NCI-H226 (cell line): ENCODE measurements at places on chromosomes 3 and 15.

GRCh38 chr3:46931631-46932331 lies 44.8 kb downstream of the CCDC12 start:
- no peak for DNase-seq

- DNase-seq = peak; percentile 62
Measured at GRCh38 chr3:64344721-64345207, 119.5 kb upstream of the PRICKLE2 start.

DNA sequence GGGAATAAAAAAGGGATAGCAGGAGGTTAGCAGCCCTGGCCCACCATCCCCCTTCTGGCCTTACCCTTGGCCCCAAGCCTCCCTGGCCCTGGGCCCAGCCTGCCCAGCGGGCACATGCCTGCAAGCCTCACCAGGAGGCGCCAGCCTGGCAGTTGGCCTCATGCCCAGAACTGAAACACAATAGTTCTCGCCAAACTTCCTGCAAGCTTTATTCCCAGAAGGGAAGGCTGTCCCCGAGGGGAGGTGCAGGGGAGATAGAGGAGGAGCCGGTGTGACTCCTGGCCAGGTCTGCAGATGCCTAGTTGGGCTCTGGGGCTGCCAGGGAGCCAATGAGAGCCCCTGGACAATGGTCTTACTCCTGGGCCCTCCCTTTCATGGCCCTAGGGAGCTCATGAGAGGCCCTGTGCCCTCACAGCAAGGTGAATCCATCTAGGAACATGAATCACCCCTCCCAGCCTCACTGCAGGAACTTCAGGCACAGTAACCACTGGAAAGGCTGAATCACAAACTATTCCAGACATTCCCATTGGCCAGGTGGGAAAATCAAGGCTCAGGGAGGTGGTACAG lies 4.0 kb downstream of the CCDC33 start:
- peak; percentile 100 for DNase-seq

DNA sequence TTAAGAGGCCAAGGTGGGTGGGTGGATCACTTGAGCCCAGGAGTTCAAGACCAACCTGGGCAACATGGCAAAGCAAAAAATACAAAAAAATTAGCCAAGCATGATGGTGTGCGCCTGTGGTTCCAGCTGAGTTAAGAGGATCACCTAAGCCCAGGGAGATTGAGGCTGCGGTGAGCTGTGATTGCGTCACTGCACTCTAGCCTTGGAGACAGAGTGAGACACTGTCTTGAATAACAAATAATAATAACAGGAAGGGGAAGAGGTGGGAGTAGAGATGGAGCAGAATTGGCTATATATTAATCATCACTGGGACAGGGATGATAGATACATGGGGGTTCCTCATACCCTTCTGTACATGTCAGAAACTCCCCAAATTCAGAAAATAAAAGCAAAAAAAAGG lies 23.8 kb upstream of the NMB start:
- peak; percentile 72 for DNase-seq

DNA sequence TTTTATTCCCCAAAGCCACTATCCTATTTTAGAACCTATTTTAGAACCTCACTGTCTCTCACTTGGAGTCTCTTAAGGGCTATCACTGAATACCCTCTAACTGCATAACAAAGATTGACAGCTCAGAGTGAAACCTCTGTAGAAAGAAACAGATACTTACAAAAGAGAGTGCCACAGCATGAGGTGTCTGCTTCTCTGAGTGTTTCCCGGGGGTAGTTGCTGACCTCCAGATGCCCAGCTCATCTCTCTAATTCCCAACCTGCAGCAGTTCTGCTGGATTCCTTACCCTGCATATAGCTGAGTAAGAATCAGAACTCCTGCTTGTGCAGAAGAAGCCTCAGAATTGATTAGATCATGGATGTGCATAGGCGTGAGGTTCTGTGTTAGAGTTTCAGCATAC lies 34.5 kb downstream of the P3H2 start:
- DNase-seq = no peak

- DNase-seq = peak; percentile 79
Measured at GRCh38 chr3:4720316-4721075, 227.3 kb downstream of the ITPR1 start.

- peak; percentile 43 for DNase-seq
Measured at GRCh38 chr3:172181932-172182586, 142.7 kb downstream of the FNDC3B start.

- DNase-seq = no peak
Measured at GRCh38 chr3:155984791-155985417, 114.5 kb downstream of the GMPS start.

DNA sequence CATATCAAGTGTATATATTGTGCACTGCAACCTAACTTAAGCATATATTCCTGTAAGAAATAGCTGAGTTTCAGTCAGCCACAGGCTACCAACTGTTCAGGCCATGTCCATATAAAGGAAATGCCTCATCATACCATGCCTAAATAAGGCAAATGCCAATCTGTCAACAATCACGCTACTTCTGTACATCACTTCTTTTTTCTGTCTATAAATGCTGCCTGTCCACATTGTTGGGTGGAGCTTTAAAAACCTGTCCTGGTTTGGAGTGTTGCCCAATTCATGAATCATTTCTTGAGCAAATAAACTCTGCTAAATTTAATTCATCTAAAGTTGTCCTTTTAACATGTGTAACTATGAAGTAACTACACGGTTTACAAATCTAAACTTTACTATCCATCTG lies 1091.9 kb downstream of the NSUN3 start:
- peak; percentile 23 for DNase-seq

DNA sequence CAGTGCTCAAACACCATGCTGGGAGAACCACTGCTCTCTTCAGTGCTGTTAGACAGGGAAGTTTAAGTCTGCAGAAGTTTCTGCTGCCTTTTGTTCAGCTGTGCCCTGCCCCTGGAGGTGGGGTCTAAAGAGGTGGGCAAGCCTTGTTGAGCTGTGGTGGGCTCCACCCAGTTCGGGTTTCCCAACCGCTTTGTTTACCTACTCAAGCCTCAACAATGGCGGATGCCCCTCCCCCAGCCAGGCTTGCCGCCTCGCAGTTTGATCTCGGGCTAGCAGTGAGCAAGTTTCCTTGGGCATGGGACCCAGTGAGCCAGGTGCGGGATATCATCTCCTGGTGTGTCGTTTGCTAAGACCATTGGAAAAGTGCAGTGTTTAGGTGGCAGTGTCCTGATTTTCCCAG lies 670.2 kb upstream of the ALCAM start:
- no peak for DNase-seq

- peak; percentile 65 for DNase-seq
Measured at GRCh38 chr3:79354179-79354688, 413.6 kb downstream of the ROBO1 start.

- peak; percentile 99 for DNase-seq
Measured at GRCh38 chr15:67125589-67126502, 60.4 kb downstream of the SMAD3 start.

- DNase-seq = no peak
Measured at GRCh38 chr3:139630542-139630941, 47.2 kb downstream of the NMNAT3 start.

DNA sequence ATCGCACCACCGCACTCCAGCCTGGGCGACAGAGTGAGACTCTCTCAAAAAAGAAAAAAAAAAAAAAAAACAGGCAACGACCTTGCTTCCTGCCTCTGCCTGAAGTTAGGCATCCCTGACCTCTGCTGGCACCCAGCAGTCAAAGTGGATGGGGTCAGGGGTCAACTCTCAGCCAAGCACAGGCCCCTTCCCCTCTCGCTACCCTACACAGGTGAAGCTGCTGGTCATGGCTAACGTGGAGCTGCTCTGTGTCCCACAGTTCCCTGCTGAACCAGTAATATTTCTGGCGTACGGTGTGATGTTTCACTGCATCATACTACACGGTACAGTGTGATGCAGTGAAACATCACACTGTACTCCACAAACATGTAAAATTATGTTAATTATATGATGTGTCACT lies 13.9 kb upstream of the FRG2C start:
- DNase-seq = no peak

- no peak for DNase-seq
Measured at GRCh38 chr3:34780973-34781372, 858.4 kb upstream of the ARPP21 start.

- no peak for DNase-seq
Measured at GRCh38 chr3:72171463-72171881, 386.5 kb upstream of the PROK2 start.

DNA sequence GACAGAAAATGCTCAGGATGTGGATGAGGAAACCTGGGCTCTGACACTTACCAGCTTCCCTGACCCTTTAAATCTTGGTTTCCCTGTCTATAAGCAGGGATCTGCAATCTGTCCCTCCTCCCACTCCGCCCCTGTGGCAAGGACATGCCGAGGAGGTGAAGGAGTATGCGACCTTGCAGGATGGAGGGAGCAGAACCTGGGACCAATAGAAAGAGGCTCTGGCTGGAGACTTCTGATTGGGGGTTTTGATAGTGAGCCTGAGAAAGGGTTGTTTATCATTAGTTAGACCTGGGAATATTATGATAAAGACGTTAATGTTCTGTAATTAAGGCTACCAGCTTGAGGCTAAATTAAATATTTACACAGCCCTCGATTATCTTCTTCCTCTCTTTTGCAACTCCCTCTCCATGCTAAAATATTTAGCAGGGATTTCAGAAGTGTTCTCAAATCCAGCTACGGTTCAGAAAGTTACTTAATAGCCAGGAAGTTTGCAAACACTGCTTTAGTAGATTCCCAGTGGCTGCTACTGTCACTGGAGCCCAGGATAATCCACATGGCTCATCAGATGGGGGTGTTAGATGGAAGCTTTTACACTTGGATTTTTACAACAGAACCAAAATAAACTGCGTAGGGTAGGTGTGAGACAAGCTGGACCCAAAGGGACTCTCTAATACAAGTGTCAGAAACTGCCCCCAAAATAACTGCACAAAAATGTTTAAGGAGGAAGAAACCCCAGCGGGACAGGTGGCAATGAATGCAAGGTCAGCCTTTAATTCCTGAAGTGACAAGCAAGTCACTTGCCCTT lies 9.2 kb upstream of the PAQR5 start:
- DNase-seq = no peak

DNA sequence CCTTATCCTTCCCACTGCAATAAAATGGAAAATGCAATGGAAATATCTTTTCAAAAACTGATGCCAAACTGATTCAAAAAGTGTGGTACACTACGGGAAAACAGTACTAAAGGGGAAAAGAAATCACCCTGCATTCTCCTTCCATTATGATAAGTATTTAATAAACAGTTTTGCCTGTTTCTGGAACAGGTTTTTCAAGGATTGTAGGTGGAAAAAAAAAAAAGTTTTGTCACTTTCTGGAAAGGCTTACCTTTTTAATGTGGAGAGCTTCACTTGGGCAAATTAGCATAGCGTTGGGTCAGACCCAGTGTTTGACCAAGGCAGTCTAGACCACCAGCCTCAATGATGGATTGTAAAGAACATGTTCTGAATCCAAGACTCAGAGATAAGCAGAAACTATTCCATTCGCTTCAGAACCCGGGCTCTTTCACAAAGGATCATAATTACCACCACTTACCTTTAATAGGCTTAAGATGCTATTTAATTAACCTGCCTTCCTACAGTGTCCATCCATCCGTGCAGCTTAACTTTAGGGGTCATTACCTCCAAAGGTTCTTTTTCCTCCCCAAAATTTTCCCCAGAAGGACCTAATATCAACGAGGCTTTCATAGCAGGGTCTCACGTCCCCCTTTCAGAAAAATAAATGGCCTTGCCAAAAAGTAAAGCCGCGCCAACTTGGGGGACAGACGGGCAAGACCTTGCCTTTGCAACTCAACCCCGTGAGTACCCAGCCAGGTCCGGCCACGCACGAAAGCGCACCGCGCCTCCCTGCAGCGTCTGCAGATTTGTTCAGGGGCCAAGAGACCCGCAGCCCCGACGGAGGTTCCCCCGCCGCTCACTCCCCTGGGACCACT lies 1.0 kb downstream of the DCBLD2 start:
- no peak for DNase-seq

- no peak for DNase-seq
Measured at GRCh38 chr3:4425707-4426106, 41.4 kb downstream of the SUMF1 start.

GRCh38 chr15:24772686-24773373 lies 97.3 kb downstream of the NPAP1 start:
- no peak for DNase-seq

GRCh38 chr3:8239718-8240695 lies 261.6 kb upstream of the LMCD1 start:
- DNase-seq = no peak

DNA sequence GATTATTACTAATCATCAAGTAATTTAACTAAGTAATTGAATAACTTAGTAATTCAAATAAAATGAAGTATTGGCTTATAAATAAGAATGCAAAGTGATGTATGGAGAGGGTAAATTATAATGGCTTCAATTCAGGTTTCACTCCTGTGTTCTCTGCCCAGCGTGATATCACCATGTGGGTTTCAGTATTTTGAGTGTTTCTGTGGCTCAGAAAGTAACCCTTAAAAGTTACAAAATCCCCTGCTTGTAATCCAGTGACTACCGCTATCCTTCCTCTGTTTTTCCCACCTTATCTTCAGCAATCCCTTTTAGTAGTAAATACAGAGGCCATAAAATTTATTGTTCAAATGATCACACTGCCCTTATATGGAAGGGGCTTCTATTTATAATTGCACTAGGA lies 316.4 kb upstream of the CFAP20DC start:
- DNase-seq = no peak

DNA sequence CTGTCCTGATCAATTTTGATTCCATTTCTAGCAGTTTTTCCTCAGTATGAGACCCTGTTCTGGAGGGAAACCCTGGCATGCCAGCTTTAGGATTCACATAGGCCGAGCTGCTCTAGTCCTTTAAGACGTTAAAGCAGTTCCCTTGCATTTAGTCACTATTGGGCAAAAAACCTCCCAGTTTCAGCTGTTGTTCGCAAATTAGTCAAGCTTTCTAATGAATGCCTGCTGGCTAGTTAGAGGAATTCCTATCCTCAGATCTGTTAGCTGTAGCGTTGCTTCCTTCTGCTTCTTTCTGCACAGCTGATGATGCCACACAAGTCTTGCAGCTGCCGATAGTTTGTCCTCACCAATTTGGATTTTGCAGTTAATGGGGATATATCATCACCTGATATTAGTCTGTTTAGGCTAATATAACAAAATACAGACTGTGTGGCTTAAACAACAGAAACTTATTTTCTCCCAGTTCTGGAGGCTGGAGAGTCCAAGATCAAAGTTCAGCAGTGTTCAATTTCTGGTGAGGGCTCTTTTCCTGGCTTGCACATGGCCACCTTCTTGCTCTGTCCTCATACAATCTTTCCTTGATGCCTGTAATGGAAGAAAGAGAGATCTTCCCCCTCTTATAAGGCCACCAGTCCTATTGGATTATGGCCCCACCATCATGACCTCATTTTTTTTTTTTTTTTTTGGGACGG lies 7.5 kb upstream of the UBL7 start:
- no peak for DNase-seq

DNA sequence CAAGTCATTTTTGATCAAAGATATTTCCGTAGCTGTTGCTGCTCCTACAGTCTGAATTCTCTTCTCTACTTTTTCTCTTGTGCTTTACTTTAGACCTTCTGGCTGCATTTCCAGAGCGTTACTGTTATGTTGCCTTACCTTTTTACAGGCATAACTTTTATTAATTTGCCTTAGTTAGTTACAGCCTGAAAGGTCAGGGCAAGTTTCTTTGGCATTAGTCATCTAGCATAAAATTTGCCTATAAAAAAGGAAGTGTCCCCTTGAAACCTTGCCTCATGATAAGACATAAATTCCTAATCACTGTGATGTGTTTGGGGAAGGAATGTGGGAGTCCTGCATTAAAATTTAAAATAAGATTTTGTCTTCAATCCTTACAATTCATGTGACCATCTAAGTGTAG lies 618.5 kb downstream of the NR2F2 start:
- DNase-seq = no peak

GRCh38 chr3:182244222-182244971 lies 532.7 kb downstream of the SOX2 start:
- no peak for DNase-seq
